ENCODE measurements at places on chromosomes 2 and 18. TPM values are rescaled to one million over a fixed set of nuclear protein-coding genes. Genes with fewer than 3 reads are reported as not detected.

Gene HOXD8
- total RNA-seq, result not detected

Gene CCDC74A
- total RNA-seq, result 0.32 TPM

Gene FHOD3
- 5.3 TPM for total RNA-seq

Gene APCDD1
- 0.37 TPM for total RNA-seq

Gene ASXL3
- not detected for total RNA-seq

Gene FKBP7
- 8.4 TPM for total RNA-seq

Gene GDF7
- not detected for total RNA-seq

Gene LOXHD1
- not detected for total RNA-seq

Gene SFXN5
- total RNA-seq, result 8.0 TPM

Gene INPP5D
- total RNA-seq, result 46.1 TPM
